ENCODE measurements at places on chromosomes 4 and X.

DNA sequence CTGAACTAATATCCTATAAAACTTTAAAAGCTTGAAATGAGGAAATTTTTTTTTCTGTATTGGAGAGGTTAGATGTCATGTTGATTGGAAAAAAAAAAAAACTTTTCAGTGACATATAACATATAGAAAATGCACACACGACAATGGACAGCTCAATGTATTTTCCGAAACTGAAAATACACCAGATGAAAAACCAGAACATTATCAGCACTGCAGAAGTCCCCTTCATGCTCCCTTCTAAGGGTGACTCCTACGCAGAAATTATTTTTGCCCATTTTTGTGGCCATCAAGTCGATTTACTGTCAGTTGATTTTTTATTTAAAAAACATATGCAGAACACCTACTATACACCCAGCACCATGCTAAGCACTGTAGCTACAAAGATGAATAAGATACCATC is 148.3 kb downstream of the APBB2 start:
- no peak for DNase-seq

DNA sequence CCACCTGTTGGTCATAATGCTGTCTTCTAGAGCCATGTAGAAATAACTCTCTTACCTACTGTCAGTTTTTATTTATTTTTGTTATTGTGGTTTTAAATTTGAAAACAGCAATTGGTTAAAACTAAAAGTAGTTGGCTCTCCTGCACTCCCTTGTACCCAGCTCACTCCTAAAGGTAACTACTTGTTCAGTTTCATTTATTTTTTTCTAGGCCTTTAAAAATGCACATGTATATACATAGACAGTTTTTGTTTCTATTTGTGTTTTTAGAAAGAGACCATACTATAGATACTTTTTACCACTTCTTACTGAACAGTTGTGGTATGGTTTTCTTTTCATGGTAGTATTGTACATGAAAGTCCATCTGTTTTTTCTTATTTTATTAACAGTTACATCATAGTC is 16.8 kb downstream of the SMAD1 start:
- DNase-seq, result no peak

DNA sequence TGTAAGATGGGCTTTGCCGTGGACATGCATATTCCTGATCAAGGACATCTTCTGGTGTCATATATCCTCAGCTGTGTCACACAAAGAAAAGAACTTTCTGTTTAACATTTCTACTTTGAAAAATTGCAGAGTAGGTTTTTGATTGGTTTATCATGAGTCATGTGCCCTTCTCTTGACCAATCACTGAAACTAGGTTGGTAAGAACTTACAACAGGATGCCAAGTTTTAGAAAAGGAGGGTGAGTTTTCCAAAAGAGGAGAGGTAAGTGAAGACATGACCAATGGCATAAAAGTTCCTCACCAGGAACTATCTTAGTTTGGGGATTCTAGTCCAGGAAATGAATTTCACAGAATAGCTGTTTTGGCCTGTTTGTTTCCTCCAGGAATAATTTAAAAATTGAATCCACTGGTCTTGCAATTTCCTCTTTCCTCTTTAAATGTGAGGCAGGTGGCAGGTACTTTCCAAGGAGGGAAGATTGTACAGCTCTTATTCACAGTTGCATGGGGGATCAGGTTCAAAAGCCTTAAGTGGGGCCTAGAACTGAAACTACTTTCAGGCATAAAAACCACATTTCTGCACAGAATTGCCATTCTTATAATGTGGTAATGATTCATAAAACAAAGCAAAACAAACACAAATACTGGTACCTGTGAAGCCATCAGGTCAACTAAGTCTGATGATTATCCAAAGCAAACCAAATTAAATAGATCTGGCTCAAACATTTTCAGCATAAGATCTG is 1114.5 kb upstream of the LCORL start:
- no peak for DNase-seq

DNA sequence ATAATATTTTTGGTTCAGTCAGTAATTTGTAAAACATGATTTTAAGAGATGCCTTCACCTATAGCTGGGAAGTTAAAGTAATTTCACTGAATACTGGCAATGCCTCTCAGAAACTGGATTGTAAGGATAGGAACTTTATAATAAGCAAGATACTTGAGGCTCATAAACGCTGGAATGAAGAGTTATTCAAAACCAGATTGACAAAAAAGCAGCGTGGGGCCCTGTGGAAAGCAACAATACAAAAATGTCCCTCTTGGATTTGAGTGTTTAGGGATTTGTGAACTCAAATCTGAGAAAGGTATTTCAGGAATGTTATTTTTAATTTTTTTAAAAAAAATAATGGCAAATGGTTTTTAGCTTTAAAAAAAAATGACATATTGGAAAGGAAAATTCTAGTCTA is 94.6 kb downstream of the ANK2 start:
- DNase-seq, result no peak

DNA sequence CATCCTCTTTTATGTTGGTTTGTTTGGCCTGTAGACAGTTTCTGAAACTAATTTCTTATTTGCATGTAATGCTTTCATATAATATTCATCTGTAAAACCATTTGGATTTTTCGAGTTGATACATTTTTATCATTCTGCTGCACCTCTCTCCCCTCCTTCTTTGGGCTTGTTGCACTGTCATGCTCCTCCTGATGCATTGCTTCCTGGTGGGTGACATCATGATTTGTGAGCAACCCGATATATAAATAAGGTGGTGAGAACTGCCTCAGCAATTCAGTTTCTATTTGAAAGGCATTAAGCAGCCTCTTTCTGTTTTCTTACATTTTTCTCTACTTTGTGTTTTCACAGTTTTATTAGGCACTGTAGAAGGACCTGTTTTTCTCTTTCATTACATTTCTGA is 515.7 kb downstream of the RPA4 start:
- no peak for DNase-seq

DNA sequence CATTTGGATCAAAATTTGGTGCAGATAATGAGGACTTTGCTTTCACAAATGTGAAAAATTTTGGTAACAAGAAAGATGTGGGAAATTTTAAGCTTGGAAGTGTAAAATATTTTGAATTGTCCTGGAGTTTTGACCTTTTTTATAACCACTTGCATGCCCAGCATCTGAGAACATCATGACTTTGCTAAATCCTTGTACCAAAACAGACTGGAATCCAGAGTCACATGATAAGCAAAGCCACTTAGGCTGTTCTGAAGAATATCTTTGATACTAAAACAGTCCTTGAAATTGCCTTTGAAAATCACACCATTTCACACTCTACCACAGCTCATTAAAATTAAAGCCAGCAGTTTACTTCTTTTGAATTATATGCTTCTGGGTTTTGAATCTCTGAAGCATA is 2.5 kb upstream of the PPM1K start:
- no peak for DNase-seq

- no peak for DNase-seq
Measured at GRCh38 chr4:110518889-110519490, 43.0 kb downstream of the ENPEP start.

- peak; percentile 29 for DNase-seq
Measured at GRCh38 chr4:185237175-185237574, 27.8 kb downstream of the SNX25 start.

- no peak for DNase-seq
Measured at GRCh38 chr4:59127006-59127405, 2016.8 kb upstream of the IGFBP7 start.

DNA sequence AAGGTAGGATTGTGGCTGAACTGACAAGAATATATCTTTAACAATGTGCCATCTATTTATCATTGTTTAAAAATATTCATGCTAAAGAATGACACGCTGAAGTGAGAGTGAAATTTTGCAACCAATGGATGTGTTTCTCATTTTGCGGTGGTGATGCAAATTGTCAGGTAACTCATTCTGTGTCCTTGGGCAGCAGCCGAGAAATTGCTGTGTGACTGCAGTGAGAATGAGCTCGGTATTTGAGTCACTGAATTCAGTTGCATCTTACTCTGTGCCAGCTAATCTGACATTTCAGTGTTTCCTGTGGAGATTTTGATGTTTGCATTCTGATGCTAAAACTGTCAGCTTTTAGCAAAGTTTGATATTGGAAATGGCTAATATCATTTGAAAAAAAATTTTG is 28.1 kb downstream of the MCUB start:
- no peak for DNase-seq

All from smooth muscle cell of the brain vasculature (primary cell).